T-helper 1 cell (primary cell): ENCODE measurements at places on chromosomes 13 and 19.
A peak's percentile ranks its signal among the peaks of the same experiment; 100 is the strongest.

GRCh38 chr13:48804821-48805601 is 151.3 kb downstream of the CYSLTR2 start:
- DNase-seq, result no peak

GRCh38 chr13:28744091-28744536 is 25.3 kb upstream of the SLC46A3 start:
- DNase-seq, result no peak

DNA sequence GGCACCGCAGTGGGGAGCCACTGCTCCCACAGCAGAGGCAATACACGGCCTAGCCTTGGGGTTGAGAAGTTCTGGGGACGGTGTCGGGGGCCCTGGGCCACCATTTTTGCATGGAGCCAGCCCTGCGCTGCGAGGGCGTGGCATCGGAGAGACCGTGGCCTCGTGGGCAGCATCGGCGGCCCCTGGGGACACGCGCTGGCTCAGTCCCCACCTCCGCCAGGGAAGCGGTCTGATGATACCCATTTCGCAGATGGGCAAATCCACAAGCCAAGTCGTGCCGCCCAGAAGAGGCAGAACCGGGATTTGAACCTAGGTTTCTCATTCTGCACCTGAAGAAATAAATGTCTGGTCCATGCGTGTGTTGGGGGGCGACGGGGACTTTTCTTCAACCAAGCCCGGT is 1.2 kb upstream of the UPK1A start:
- DNase-seq, result no peak

GRCh38 chr13:71590654-71591148 is 276.3 kb downstream of the DACH1 start:
- no peak for DNase-seq

- peak; percentile 88 for DNase-seq
Observed at GRCh38 chr19:16371540-16371986, 46.9 kb downstream of the KLF2 start.

DNA sequence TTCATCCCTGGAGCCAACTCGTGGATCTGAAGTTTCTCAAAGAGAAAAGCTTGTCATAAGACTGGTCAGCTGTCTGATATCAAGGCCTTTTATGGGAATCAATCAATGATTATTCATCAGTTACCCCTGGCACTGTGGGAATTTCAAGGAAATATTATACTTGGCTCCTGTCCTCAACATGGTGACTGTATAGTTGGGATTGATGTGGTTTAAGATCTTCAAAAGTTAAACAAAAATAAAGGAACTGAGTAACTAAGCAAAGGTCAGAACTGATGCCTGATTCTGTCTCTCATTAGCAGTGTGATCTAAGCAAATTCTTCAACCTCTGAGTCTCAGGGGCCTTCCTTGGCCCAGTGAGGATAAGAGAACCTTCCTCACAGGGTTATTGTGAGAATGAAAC is 22.2 kb upstream of the SERPINE3 start:
- no peak for DNase-seq

- DNase-seq, result peak; percentile 52
Observed at GRCh38 chr19:3178377-3178972, at the start of gene S1PR4. Gene S1PR4, plus strand, starts transcription at chr19:3178769. Its CDS starts 24 bp downstream, at chr19:3178793.

DNA sequence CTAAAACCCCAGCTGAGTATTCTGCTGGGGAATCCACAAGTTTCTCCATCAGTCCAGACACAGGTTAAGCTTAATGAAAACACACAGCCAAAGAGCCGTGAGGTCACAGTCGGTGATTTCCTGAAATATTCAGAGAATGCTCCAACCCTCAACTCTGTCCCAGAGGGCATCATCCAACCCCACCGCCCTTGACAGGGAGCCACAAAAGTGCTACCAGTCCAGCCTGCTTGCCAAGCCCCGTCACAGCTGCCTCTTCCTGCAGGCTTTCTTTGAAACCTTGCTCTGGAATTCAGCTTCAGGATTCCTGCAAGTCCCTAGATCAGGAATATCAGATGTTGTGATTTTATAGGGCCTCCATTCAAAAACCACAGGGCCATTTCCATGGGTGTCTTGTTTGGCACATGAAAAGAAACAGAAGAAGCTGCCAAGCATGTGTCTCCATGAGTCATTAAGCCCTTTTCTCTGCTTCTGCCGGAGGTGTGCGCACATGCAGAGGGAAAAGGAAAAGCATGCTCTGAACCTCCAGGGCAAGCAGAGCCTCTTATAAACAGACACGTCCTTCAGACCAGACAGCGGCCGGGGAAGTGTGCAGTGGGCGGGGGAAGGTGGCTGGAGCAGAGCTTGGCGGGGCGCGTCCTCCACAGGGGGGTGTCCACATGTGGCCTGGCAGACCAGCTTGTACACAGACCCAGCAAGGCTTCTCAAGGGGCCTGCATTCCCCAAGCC is 164.7 kb downstream of the KATNAL1 start:
- DNase-seq, result no peak

DNA sequence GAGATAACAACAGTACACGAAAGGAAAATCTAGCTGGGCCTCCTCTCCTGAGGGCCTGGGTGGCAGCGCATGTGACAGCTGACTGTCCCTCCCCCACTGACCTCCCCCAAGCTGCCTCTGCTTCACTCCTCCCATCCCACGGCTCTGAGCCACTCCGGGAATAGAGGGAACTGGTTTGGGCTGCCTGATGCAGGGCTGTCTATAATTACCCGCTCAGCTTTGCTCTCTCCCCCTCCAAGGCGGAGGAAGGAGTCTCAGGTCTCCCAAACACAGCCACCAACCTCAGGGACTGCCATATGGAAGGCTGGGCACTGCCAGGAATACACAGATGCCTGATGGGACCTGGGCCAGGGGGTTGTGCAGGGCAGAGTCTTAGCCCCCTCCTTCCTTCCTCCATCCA is 7.9 kb downstream of the NAPA start:
- no peak for DNase-seq

DNA sequence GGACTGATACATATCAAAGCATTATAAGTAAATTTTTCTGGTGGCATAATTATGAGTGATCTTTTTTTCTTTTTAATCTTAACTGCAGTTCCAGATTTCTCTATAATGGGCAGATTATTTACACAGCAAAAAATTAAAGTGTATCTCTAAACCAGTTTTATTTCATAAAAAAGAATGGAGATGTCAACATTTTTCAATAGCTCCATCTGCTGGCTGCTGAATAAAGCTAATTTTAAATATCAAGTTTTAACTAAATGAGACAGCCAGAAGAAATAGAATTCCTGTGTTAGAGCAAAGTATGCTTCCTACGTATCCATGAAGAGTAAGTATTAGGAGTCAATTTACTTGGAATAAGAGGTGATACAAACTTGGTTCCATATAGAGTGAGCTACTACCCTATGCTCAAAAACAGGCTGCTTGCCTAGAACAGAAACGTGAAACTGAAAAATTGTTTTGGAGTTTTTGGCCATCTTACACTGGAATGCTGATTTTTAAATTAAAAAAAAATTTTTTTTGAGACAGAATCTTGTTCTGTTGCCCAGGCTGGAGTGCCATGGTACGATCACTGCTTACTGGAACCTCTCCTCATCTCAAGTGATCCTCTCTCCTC is 5.0 kb upstream of the PDS5B start:
- no peak for DNase-seq

DNA sequence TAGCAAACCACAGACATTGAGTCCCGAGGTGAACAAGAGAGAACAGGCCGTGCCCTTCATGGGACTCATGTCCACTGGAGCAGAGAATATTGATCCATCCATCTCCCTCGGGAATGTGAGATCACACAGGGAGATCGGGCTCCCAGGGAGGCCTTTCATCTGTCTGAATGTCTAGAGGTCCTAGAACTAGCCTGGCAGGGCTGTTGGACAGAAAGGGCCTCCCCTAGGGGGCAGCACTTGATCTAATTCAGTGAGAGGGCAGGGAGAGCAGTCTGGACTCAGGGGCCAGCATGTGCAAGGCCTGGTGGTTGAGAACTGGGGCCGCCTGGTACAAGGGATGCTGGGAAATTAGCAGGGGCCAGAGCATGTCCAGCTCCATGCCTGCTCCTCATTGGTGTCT is 4.3 kb downstream of the RUVBL2 start:
- DNase-seq, result no peak

GRCh38 chr13:95212983-95213850 is 88.0 kb downstream of the ABCC4 start:
- no peak for DNase-seq

GRCh38 chr13:47646298-47646697 is 354.8 kb downstream of the SUCLA2 start:
- DNase-seq, result no peak

GRCh38 chr19:50963381-50963780 is 6.0 kb downstream of the KLK6 start:
- no peak for DNase-seq

- no peak for DNase-seq
Observed at GRCh38 chr13:75376792-75377402, 105.1 kb downstream of the TBC1D4 start.

- no peak for DNase-seq
Observed at GRCh38 chr13:43257765-43258164, 234.4 kb downstream of the DNAJC15 start.

DNA sequence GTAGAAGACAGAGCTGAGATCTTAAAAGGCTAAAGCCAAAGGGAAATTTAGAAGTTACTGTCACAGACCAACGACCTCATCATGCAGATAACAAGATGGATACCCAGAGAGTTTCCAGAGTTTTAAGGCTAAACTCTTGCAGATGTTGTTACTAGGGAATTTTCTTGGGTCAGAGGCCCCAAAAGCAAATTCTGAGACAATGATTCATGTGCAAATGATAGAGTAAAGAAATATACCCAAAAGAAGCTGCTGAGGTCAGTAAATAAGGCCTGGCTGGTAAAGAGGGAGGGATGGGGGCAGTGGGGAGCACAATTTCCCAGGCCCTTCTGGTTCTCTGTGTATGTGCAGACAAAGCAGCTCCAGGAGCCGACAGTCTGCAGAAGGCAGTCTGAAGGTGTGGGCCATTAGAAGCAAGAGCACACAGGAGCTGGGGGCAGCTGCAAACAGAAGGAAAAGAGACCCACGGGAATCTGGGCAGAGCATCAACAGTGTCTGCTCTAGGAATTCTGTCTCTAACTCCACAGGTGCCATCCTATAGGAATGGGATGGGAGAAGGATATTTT is 330.8 kb downstream of the TBC1D4 start:
- DNase-seq, result no peak

GRCh38 chr13:21615427-21615826 is 11.5 kb upstream of the MICU2 start:
- DNase-seq, result no peak

DNA sequence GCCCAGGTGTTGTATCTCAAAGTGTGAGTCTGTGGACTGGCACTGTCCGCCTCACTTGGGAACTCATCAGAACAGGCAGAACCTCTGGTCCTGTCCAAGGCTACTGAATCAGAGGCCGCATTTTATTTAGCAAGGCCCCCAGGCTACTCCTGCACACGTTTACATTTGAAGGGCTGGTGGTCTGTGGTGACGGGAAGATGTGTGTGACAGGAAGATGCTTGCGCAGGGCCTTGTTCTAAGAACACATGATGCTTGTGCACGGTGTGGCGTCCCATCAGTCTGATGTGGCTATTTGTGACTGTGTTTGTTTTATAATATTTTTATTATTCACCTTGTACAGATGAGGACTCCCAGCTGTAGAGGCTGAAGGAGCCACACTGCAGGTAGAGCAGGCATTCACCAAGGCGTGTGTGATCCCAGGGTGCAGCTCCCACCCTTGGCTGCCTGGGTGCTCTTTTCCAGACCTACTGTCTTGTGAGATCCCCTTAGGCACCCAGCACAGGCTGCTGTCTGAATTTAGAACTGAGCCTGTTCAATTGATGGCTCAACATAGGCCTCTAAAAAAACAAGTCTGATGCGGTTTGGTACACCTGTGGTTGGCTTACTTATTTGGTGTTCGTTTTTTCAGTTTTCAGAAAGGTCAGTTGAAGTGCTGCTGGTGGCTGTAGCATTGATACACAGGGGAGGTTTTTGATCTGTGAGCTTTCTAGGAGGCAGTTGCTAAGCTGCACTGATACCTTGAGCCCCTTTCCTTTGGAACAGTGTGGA is 3.1 kb downstream of the SLC25A15 start:
- DNase-seq, result no peak

- no peak for DNase-seq
Observed at GRCh38 chr13:92054389-92054788, 656.0 kb downstream of the GPC5 start.

GRCh38 chr13:26062853-26063444 is 11.1 kb upstream of the SHISA2 start:
- no peak for DNase-seq

- DNase-seq, result no peak
Observed at GRCh38 chr19:10517760-10518443, 655 bp upstream of the S1PR5 start.

DNA sequence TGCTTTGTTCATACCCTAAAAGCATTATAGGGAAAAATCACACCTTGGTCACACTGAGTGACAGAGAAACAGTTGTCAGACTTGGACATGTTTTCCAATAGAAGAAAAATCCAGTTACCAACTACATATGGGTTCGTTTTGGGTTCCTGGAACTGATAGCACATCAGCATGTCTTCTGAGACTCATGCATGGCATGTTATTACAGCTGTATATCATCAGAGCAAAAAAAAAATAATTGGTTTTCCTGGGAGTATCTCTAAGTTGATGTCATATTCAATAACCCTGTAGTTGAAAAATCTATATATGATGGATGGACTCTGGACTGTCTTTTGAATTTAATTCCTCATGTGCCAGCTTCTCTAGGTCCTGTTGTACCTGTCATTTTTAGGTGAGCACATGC is 211.6 kb downstream of the DNAJC15 start:
- no peak for DNase-seq

- no peak for DNase-seq
Observed at GRCh38 chr13:46369506-46370277, 17.4 kb downstream of the RUBCNL start.

GRCh38 chr13:99969919-99970650 is 1.5 kb downstream of the ZIC5 start:
- DNase-seq, result no peak

GRCh38 chr19:389255-389934 is 19.6 kb downstream of the C2CD4C start:
- DNase-seq, result no peak

DNA sequence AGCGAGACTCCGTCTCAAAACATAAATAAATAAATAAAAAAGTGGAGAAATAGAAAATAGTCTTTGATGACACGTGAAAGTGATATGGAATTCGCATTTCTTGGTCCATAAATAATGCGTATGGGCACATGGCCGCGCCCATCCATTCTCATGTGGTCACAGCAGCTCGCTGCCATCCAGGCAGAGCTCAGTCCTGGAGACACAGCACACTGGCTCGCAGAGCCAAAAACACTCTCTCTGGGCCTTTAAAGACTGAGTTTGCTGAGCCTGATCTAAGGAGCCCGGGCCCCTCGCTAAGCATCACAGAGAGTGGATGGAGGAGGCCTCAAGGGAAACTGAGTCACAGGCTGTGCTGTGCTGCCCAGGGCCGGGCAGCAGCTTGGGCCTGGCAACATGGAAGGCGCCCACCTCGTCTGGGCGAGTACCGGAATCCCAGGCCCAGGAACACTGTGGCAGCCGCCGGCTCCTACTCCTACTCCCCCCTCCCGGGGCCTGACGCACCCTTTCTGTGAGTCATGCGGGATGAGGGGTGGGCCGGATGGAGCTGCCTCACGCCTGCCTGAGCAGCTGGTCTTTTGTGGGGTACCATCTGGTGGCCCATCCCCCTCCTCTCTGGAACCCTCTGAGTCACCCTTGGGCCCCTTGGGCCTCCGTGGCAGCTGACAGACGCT is 28.9 kb upstream of the CACTIN start:
- DNase-seq, result no peak
